Renal pelvis (tissue), 12 donors: ENCODE measurements at places on chromosomes 5 and 9. TPM values are rescaled to one million over a fixed set of nuclear protein-coding genes. Genes with fewer than 3 reads are reported as not detected.

WNT8A gene
- polyA plus RNA-seq: 0.09 TPM

ANKRD31 gene
- 0.46 TPM for polyA plus RNA-seq

GABRA1 gene
- polyA plus RNA-seq: 0.14 TPM

- peak; percentile 90 for DNase-seq
These were observed at the start of the genes NDOR1 and TMEM203 for GRCh38 chr9:137205126-137206069. Gene NDOR1 (plus strand): TSS chr9:137205700. CDS start chr9:137205778, 78 bp downstream. Gene TMEM203 (minus strand): TSS chr9:137205648. CDS start chr9:137205414, 234 bp downstream.

GRCh38 chr5:87886164-87886563 lies 382.5 kb downstream of the TMEM161B start:
- DNase-seq: no peak

- DNase-seq: no peak
These were observed 143.0 kb upstream of the EGFLAM start for GRCh38 chr5:38115318-38115827.

DNA sequence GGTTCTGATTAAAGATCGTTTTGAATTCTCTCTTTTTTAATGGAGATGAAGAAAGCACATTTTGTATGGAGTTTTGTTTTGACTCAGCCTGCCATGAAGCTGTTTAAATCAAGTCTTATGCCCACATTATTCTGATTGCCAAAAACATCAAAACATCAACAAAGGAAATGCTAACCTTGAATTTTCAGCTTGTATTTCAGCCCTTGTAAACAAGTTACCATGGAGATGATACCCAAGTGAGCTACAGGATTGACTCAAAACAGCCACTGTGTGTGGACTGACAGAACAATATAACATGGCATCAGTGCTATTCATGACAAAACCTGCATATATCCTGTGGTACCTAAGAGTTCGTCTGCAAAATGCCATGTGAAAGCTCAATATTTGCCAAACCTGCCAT lies 1581.0 kb downstream of the MAT2B start:
- no peak for DNase-seq

- DNase-seq: no peak
These were observed 284.9 kb downstream of the CEMIP2 start for GRCh38 chr9:71483436-71483835.
